Activated CD8-positive, alpha-beta T cell treated with anti-CD3 and anti-CD28 coated beads for 36 hours (primary cell): ENCODE measurements at places on chromosomes 1 and 21. TPM values are rescaled to one million over a fixed set of nuclear protein-coding genes. Genes with fewer than 3 reads are reported as not detected.

DNA sequence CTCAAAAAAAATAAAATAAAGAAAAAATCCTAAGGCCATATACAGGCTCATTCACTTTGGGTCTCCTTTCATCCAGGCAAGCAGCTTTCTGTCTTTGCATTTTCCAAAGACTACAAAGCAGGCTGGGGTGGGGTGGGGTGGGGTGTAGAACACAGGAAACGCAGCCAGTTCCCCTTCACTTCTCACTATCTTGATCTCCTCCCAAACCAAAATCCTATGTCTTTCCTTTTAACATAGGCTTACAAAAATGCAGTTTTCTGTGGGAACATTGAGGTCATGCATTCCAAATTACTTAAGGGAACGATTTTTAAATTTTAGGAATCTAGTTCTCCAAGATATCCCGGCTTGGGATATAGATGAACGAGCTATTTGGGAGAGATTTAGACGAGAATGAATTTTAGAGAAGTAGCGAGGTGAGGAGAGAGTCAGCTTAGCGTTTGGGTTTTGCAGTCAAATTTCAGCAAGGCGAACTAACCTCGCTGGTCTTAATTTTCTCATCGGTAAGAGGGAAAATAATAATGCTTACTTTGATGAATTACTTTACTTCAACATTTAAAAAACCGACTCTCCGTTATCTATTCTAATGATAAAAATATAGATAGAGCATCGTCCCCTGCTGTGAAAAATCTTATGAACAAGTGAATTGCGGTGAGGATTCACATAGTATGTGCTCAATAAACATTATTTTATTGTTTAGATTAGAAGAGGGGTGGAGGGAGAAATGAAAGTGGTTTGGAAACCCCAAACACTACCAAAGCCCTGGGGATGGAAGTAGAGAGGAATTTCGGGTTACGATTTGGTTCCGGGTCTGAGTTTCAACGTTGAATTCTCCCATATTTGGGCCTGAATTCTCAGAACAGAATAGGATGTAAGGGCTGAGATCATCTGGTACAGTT, 735 bp upstream of the STX12 start:
- DNase-seq: no peak

DNA sequence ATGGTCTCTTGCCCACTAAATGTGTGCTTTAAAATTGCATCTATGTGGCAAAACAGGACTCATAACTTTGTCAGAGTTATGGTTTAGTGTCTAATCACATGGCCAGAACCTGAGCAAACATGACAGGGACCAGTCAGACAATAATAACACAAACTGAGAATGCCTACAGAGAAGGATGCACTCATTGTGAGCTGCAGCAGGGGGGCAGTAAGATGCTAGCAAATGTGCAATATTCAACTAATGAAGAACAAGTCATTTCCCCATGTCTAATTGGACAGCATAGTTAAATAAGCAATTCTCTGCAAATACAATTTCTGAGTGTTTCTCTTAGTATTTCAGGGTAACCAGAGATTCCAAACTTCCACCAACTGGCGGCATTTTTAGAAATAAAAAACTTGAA, 30.8 kb downstream of the SPAG17 start:
- DNase-seq: no peak

GRCh38 chr21:17429936-17430335, 82.9 kb upstream of the CXADR start:
- DNase-seq: no peak

DNA sequence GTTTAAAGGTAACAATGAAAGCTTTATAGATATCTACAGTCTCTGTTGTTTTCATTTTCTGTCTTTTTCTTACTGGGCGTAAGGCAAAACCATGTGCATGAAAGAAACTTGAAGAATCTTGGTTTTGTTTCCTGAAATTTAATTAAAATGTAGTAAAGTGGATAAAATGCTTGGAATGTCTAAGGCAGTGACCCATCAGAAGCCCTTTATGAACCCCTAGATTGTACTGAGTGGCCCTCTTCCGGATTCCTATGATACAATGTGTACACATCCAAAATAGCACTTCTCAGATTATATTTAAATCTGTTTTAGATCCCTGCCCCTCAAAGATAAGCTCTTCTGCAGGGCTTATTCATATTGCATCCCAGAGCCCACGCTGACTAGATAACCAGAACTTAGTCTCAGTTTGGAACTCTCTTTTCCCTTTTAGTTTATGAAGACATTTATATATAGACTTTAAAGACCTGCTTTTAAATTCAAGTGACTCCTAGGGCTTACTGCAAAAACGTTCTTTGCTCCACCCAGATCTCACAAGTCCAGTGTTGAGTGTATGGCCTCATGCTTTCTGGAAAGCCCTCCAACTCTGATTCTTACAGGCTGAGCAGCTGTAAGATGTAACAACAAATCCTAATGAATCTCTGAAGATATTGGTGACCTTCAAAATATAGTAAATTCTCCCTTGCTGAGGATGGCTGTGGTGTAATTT, 142.9 kb downstream of the LRRC7 start:
- DNase-seq: no peak

- DNase-seq: no peak
Observed at GRCh38 chr1:215375381-215375780, 191.7 kb upstream of the KCTD3 start.

GRCh38 chr1:89629146-89629545, 3.8 kb upstream of the LRRC8C start:
- DNase-seq: no peak

GRCh38 chr1:103788377-103788776, 38.7 kb downstream of the AMY1C start:
- no peak for DNase-seq

- no peak for DNase-seq
Observed at GRCh38 chr1:167333124-167333523, 112.4 kb downstream of the POU2F1 start.

DNA sequence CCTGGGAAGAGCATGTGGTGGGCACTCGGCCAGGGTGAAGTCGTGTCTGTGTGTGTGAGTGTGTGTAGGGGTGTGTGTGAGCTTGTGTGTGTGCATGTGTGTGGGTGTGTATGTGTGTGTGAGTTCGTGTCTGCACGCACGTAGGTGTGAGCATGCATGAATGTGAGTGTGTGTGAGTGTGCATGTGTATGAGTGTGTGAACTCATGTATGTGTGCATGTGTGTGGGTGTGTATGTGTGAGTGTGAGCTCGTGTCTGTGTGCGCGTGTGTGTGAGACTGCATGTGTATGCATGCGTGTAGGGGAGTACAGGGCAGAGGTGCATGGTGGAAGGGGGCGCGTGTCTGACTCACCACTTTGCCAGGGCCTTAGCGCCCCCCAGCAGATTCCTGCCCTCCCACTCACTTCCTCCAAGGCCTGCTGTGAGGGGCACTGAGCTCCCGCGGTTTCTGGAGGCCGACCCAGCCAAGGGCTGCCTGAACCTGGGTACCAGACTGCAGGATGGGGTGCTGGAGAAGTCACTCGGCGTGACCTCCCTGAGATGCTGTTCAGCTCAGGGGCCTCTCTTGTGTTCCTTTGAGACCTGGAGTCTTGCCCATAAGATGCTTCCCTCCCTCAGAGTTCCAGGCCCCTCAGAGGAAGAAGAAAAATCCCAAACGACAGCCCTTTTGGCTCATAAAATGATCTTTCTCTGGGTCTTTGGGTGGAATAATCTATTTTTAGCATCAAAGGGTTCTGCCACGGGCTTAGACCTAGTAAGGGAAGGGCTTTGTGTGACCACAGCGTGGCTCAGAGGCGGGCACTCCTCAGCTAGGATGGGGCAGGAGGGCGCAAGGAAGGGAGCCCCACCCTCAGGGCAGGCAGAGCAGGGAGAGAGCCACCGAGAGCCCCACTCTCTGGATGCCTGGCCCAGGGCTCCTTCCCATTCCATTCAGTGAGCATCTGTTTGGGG, 41.1 kb upstream of the RUNX3 start:
- peak; percentile 75 for DNase-seq

DNA sequence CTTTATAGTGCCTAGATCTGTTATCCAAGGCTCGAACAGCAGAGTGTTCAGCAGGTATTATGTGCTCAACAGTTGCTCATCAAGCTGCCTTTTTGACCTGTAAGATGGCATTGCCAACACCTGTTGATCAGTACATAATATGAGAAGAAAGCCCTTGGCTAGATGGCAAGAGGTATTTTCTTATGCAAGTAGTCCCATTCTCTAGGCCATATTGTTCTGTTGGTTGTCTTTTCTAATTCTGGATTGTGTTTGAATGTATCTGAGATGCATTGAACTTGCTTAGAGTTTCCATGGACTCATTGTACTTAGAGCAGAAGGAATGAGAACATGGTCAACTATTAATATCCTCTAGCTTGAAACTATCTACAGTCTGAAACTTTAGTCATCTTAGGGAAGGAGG, 57.4 kb downstream of the LRRC8D start:
- no peak for DNase-seq

DNA sequence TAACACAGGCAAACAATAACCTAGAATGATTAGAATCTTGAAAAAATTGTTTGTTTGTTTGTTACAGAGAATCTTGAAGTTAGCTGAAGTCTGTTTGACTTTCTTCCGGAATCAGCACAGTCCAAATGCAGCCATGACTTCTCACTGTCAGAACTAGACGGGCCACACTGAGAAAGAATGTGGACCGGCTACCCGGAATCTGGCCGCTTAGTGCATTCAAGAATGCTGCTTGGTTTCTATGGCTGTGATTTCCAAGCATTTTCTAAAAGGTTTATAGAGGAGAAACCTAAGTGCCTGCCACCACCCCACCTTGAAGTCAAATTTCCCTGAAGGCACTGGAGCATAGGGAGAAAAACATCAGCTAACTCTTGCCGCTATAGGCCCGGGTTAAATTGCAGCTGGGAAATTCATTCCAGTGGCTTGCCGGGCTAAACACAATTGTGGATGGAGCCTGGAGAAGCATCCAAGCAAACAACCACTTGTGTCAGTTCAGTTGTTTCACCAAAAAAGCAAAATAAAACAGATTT, 231.1 kb downstream of the DISC1 start:
- DNase-seq: no peak

GRCh38 chr1:30612536-30613065, 110.8 kb downstream of the MATN1 start:
- DNase-seq: no peak

Gene WLS
- total RNA-seq: not detected

Gene MYOM3
- total RNA-seq: not detected

Gene UQCRH
- total RNA-seq: 396 TPM

Gene OR2T2
- total RNA-seq: not detected

Gene S100A9
- not detected for total RNA-seq

Gene C1orf53
- 0.96 TPM for total RNA-seq
